ENCODE measurements at places on chromosomes 5 and 9. TPM values are rescaled to one million over a fixed set of nuclear protein-coding genes. Genes with fewer than 3 reads are reported as not detected.

DNA sequence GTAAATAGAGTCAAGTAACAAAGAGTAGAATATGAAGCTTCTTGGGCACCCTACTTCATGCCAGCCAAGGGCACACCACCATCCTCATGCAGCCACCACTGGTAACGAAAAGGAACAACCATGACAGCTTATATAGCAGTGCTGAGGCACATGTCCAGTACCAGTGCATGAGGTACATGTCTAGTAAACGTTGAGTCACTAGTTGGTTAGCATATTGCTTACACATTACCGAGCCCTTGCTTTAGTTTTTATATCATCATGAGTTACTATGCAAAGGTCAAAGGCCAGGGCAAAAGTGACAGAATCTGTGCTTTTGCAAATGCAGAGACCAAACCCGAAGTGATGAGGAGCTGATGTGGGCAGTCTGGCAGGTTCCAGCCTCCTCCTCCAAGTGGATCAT, 147.1 kb upstream of the MAP1B start:
- peak; percentile 7 for DNase-seq

DNA sequence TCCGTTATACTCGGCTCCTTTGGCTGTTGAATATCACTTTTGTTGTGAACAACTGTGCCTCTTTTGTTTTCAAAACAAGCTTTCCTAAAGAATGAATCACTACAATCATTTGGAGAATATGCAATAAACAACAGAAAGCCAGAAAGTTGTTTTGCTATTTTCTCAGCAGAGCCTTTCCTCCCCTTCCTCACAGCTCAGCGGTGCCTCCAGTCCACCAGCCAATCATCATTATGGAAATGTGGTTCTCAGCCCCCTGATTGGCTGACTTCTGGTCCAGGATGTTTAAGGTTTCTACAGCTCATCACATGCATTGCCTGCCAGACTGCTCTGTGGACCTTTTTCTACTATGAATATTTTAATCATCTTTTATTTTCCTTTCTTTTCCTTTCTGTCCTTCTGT, 9.1 kb upstream of the ZNF608 start:
- peak; percentile 64 for DNase-seq

DNA sequence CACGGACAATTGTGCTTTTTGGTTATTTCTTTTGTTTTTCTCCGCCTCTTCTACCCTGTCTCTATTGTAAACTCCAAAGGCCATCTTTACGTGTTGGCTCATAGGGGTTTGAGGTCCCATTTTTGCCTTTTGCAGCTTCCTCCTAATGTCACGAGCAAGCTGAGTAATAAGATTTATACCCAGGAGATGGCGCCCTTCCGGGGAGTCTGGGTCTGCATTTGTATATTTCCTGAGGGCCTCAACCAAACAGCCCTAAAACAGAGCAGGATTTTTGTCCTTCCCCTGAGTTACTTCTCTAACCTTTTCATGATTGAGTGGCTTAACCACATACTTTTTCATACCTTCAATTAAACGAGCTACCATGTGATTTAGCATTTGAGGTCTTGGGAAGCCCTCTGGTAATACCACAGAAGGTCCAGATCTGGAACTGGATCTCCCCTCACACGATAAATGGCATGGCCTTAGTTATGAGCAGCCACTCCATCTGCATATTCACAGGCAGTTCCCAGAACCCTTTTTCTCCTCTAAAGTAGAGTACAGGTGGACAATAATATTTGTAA, 11.2 kb upstream of the CFAP95 start:
- peak; percentile 36 for DNase-seq

- DNase-seq: no peak
These were observed 116.3 kb downstream of the PTTG1 start for GRCh38 chr5:160537940-160538339.

GRCh38 chr5:59357381-59357977, 536.0 kb downstream of the PDE4D start:
- no peak for DNase-seq

DNA sequence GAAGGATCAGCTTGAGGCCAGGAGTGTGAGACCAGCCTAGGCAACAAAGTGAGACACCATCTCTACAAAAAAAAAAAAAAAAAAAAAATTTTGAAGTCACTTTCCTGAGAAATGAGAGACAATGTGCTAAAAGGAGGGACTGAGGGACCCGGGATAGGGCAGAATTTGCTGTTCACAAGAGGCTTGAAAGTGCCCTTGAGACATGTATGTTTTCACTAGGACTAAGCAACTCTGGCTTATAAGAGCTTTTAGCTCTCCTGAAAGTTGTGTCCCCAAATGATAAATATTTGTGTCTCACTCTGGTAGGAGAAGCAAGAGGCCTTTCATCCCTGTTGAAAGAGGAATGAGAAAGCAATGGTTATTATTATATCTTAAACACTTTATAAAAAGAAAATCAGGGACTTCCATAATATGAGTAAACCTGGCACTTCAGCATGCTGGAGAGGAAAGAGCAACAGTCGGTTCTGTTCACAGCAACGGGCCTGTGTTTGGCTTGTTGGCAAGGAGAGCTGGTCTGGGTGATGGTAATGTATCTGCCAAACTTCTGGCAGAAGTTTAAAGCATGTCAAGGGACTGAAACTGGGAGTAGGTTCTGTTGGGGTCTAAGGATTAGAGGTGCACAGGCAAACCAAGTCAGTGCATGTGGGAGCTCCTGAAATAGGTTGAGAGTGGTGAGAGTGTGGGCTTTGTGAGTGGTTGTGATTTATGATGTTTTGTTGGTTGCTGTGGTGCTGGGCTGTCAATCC, 32.2 kb downstream of the ENTREP1 start:
- no peak for DNase-seq

DNA sequence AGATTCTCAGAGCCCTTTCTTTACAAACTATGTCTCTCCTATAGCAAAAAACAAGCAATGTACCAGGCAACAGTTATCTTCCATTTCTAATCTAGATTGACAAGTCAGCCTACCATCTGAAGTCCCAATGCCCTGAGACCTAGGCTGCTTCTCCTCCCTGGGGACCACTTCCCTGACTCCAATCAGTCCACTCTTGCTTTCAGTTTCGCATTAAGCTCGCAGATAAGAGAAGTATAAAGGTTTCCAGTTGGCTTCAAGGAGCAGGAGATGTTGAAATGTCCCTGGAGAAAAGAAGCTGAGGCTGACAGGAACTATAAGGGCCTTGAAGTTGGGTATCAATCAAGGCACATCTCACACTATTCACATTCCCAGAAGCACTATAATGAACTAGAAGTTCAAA, 32.3 kb downstream of the ERP44 start:
- DNase-seq: peak; percentile 28

- DNase-seq: peak; percentile 90
These were observed 11.5 kb downstream of the GPR150 start for GRCh38 chr5:95631255-95631958.

- no peak for DNase-seq
These were observed at the start of gene PLCXD3 for GRCh38 chr5:41510176-41510831. Gene PLCXD3 (minus strand): TSS chr5:41510601. CDS start chr5:41510526, 75 bp downstream.

GRCh38 chr5:81147011-81147885, 85.9 kb upstream of the CKMT2 start:
- no peak for DNase-seq

DNA sequence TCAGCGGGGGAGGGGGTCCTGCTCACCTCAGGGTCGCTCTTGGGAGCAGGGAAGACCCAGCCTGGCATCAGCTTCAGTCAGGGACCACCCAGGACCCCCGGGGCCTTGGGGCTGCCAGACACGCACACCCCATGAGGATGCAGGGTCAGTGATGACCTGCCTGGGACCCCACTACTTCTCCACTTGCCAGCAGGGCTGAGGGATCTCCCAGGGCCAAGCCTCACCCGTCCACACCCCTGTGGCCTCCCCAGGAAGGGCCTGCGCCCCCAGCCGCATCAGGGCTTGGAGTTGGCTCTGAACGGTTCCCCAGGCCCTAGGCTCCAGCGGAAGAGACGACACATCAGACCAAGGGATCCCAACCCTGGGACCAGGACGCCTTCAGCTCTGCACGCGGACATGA, 33.7 kb downstream of the SLC12A7 start:
- no peak for DNase-seq

DNA sequence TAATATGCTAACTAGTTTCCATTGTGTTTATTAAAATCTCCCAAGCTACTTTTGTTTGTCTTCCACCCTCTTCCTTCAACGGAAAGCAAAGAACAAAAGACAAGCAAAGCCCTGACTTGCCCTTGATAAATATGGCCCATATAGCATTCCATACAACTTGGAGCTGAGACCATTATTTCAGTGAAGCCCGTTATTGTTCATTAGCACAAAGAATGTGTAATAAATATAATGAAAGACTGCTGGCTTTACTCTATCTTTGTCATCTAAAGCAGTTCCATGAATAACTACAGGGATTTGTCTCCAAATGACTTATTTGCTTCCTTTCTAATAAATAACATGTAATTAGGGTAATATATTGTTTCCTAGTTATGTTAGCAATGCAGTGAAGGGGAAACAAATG, 270.7 kb upstream of the TLE4 start:
- DNase-seq: no peak

DNA sequence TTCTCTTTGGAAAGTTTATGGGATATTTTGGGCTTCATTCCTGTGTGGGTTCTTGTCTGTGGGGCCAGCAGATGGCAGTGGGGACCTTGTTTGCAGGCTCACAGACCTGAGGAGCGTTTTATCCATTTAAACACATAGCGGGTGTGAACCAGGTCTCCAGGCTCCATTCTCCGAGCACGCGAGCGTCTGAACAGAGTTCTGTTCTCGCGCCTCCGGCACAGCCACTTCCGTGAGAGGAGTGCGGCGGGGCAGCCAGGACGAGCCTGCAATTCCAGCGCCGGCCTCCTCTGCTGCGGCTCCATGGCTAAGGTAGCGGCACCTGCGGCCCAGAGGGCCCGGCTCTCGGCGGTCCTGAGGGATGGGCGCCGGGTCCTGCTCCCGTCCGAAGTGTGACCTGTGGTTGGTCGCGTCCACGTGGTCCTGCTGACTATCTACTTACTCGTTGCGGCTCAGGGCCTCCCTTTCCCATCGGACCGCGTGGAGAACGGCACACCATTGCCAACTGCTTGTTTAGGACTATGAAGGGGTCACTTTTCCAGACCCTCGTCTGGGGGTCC, 7.3 kb downstream of the NRARP start:
- DNase-seq: no peak

GRCh38 chr9:20382460-20383071, 239.7 kb downstream of the MLLT3 start:
- DNase-seq: peak; percentile 81

GRCh38 chr9:89489548-89490530, 8.1 kb downstream of the SEMA4D start:
- no peak for DNase-seq

EQTN gene
- total RNA-seq: not detected

CDKN2B-AS1 gene
- 6.2 TPM for total RNA-seq

INSYN2B gene
- total RNA-seq: 7.4 TPM

SEPTIN8 gene
- 26.2 TPM for total RNA-seq

FOXD4L4 gene
- 0.06 TPM for total RNA-seq

SPATA31E1 gene
- total RNA-seq: not detected

ZNF366 gene
- total RNA-seq: 0.23 TPM

LYRM7 gene
- 14.1 TPM for total RNA-seq

CNTFR gene
- total RNA-seq: not detected

Data from LHCN-M2 (cell line).